Activated CD4-positive, alpha-beta T cell treated with anti-CD3 and anti-CD28 coated beads, Interleukin-2, amount 10 ng/mL, durations not matched to agents 7 days and 5 days (primary cell): ENCODE measurements at places on chromosomes 1 and 21.

- DNase-seq: no peak
Observed at GRCh38 chr1:218431476-218431875, 86.3 kb downstream of the TGFB2 start.

GRCh38 chr1:92031281-92032110 is 1.7 kb downstream of the EPHX4 start:
- no peak for DNase-seq

GRCh38 chr1:164982545-164982944 is 374.0 kb downstream of the LMX1A start:
- DNase-seq: no peak

- no peak for DNase-seq
Observed at GRCh38 chr21:25215698-25216384, 391.4 kb downstream of the MRPL39 start.

DNA sequence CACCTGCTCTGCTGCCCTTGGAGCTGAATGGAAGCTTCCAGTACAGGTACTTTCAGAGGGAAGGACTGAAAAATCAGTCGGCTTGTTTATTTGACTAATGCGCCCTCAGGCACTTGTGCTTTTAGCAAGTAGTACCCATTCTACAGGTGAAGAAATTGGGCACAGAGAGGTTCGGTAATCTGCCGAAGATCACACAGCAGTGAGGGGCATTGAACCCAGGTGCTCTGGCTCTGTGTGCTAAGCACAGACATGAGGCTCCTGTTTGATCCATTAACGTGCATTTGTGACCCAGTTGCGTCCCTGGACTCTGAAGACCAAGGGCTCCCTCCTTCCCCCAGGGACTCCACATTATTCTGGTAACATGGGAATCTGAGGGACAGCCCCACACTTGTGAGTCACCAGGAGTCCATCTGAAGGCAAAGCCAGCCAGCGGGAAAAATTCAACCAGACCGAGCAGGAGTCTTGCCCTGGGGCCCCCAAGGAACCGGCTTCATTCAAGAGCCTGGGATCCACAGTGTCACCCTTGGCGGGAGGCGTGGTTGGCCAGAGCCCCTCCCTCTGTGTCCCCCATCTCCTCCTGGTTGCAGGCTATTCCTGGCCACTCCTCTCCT is 192.4 kb upstream of the ARHGEF16 start:
- DNase-seq: no peak

DNA sequence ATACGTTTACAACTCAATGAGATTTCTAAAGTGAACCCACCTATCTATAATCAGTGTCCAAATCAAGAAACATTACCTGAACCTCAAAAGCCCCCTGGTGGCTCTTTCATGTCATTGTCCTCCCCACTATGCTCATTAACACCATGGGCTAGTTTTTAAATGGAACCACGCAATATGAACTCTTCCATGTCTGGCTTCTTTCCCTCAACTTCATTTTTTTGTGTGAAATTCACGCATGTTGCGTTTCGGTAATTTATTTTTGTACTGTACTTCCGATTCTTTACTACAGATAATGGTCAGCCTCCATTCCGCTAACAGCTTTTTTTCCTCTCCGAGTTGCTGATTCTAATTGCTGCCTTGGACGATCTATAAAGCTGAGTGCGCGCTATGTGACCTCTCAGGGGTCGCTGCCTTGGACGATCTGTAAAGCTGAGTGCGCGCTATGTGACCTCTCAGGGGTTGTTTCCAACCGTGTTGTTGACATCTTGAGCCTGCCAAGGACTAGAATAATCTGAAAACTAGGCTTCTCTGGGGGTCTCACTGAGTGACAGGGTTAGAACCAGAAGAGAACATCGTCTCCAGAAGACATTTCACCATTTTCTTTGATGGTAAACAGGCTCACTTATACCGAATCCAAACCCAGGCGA is 1.1 kb upstream of the CACYBP start:
- peak; percentile 58 for DNase-seq
